Suppressor macrophage treated with lipopolysaccharide for 4 hours (primary cell): ENCODE measurements at places on chromosomes 2 and 18.

GRCh38 chr2:137493261-137493660, 471.0 kb upstream of the HNMT start:
- DNase-seq: no peak

GRCh38 chr2:207252979-207253645, 87.4 kb upstream of the KLF7 start:
- no peak for DNase-seq

GRCh38 chr2:212135739-212136138, 402.9 kb downstream of the ERBB4 start:
- no peak for DNase-seq

- no peak for DNase-seq
Observed at GRCh38 chr2:173424886-173425285, 70.2 kb downstream of the CDCA7 start.

DNA sequence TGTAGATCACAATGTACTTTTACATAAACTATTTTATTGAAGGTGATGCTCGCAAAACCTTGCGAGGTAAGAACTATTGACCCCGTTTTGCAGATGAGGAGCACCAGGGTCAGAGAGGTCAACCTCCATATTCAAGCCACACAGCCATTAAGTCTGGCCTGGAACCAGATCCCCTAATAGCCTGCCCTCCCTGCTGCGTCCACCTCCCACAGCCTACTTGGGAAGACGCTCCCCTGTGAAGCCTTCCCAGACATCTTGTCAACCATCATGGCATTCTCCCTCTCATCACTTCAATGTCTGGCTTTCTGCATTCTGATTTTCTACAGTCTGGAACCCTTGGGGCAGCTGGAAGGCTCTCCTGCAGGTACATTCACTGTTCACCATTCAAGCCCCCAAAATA, 101.0 kb downstream of the TTC32 start:
- no peak for DNase-seq

DNA sequence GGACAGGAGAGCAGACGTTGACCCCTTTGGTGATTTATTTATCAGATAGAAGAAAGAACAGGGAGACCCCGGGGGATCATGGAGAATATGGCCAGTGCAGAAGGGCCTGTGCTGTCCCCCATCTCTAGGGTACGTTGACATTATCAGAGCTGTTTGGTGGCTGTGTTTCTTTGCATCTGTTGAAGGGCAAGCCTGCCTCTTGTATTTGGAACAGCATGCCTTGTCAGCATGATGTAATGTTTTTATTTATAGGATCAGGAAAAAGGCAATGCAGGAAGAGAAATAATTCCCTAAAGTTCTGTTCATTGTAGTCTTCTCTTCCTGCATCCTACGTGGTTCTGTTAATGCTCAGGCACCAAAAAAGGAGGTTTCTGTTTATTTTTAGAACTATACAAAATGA, 49.8 kb upstream of the CABYR start:
- DNase-seq: no peak

- no peak for DNase-seq
Observed at GRCh38 chr2:210938228-210938627, 381.8 kb downstream of the CPS1 start.

GRCh38 chr2:119795309-119796303, 35.9 kb downstream of the PTPN4 start:
- no peak for DNase-seq

- DNase-seq: peak; percentile 21
Observed at GRCh38 chr2:168166902-168167510, 80.4 kb downstream of the STK39 start.

DNA sequence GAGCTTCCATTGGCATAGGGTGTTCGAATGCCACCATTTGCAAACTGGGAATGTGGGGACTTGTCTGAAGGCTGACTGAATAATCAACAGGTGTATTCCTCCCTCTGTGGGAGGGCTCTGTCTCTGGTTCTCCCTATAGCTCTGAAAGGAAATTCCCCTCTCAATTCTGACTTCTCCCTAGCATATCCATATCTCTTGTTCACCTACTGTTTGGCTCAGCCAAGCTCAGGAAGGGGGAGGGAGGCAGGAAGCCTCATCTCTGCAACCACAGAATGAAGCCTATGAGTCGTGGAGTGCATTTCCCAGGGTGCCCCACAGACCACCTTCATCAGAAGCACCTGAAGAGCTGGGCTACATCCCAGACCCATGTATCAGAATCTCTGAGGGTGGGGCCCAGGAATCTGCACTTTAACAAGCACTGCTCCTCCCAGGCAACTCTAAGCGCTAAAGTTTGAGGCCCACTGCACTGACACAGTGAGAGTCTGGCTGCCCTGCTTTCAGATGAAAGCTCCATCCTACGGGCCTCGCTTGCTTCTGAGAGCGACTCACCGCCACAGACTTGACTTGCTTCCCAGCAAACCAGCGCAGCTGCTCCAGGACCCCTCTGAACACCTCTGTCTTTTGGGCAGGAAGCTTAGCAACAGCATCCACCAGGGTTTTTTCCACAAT, 32.0 kb downstream of the XDH start:
- DNase-seq: no peak

DNA sequence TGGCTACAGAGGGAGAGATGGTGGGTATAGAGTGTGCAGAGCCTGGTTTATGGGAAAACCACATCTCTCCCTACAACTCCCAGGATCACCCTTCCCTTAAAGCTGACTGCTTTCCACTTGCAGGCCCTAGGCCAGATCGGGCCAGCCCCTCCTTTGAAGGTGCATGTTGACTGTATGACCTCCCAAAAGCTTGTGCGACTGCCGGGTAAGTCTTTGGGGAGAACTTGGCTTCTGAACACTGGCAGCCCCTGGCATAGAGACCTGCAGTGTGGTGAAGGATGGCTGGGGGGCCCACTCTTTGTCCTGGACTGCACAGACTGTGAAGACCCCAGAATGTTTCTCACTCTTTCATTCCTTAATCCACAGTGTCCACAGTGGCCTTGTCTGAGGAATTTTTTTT, 19.5 kb downstream of the CAD start:
- DNase-seq: no peak

DNA sequence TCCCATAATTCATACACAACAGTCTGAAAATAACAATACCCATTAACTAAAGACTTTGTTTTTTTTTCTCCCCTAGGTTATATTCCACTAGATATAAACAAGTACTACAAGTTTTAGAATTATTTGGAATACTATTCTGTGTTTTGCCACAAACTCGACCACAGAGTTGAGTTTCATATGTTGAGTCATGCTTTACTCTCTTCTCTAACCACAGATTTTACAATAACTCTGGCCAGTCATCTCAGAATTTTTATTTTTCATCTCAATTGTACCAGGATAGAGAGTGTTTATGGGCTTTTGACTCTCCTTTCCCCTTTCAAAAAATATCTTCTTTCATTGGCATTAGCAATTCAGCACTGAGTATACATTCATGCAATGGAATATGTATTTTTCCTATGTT, 348.7 kb upstream of the GALNT5 start:
- no peak for DNase-seq

DNA sequence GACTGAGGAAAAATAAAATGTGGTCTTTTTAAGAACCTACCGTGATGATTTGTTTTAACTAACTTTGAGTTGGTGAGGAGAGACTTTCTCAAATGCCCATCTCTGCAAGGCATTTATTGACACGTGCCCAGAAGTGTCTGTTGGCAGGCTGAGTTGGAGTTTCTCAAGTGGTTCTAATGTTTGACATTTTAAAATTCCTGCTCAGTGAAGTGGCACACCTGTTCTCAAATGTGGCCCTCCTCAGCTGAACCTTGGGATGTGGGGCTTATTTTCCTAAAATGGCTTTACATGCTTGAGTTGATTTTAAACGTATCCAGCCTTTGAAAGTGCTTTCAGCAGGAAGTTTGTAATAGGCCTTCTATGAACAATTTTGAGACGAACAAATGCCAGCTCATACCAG, 876 bp upstream of the CAVIN2 start:
- DNase-seq: no peak

DNA sequence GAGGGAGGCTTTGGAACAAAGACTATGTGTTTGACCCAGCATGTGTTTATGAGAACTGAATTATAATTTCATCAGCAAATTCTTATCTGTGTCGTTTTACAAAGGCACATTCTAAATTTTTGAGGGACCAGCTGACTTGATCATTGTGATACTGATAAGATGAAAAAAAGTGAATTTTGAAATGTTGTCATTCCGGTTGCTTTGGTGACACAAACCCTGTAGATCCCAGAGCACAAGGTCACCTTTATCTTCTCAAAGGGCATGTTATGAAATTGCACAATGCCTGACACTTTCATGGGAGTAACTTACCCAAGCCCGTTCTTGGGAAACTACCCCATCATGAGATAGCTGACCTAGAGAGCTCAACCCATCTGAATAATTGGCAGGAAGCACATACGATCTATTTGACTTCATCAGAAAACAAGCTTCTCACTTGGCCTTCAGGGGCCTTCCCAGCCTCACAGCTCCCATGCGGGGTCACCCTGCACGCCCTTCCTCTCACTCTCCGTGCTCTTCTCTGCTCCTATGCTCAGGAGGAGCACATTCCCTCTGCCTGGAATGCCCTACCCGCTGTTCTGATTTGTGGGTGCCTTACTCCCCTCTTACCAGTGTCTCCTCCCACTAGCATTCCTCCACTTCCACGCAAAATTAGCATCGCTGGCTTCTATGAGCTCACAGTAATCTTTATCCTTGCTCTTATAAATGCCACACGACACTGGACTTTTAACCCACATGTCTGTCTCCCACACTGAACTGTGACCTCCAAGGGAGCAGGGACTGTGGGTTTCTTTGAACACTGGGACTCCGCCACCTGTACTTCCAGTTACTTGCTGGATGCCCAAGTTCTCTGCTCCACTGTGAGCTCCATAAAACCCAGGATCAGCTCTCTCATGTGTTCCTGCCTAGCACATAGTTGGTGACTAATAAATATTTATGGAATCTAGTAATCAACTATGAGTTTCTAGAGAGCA, 555.8 kb upstream of the ID2 start:
- DNase-seq: peak; percentile 65

DNA sequence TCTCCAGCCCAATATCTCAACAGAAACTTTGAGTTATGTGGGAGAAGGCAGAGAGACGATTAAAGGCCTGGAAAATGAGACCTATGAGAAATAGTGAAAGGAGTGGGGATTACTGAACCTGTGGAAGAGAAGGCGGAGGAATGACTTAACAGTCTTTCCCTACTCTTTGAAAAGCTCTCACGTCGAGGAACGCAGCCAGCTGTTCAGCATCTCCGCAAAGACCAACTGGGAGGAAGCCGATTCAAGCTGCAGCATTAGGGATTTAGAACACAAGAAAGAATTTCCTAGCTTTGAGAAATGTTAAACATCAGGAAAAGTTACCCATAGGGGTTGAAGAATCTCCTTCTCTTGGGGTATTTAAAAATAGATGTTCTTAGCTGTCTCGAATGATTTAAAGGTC, 233.2 kb upstream of the PARD3B start:
- no peak for DNase-seq

GRCh38 chr2:182655750-182656149, 60.3 kb upstream of the DNAJC10 start:
- DNase-seq: no peak

- no peak for DNase-seq
Observed at GRCh38 chr2:96470109-96470508, 35.0 kb downstream of the NEURL3 start.

GRCh38 chr2:132646540-132647108, 23.4 kb downstream of the LYPD1 start:
- no peak for DNase-seq

GRCh38 chr18:1954583-1955312, 616.6 kb downstream of the METTL4 start:
- DNase-seq: no peak

DNA sequence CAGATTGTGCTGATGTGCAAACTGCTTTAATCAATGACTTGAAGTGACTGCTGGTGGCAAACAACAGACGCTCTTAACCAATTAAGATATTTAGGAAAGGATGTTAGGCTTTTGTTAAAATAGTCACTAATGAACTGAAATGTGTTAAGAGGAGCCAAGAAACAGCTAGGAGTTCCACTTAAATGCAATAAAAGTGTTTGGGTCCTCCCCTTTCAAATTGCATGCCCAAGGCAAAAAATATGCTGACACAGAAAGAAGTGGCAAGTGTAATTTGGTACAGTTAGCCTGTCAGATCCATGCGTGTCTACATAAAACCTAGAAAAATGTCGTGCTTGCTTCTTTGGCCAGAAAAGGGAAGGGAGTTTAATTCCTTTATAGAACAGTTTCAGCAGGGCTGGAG, 61.9 kb downstream of the XRCC5 start:
- no peak for DNase-seq

DNA sequence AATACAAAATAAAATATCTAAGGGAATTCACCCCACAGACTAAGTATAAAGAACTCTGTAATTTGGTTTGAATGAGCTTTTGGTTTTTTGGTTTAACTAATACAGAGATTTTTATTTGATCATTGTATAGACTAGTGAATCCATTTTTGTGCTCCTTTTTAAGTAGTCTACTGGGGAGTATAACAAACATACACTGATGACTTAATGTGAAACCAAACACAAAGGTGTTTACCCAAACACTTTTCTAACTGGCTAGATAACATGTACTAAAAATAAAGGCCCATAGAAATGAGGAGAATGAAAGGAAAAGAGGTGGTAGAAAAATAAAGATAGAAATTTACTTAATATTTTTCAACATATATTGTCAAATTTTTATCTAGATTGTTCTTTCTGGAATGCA, 146.0 kb downstream of the NRXN1 start:
- DNase-seq: no peak

GRCh38 chr2:184879671-184880070, 281.3 kb downstream of the ZNF804A start:
- no peak for DNase-seq

DNA sequence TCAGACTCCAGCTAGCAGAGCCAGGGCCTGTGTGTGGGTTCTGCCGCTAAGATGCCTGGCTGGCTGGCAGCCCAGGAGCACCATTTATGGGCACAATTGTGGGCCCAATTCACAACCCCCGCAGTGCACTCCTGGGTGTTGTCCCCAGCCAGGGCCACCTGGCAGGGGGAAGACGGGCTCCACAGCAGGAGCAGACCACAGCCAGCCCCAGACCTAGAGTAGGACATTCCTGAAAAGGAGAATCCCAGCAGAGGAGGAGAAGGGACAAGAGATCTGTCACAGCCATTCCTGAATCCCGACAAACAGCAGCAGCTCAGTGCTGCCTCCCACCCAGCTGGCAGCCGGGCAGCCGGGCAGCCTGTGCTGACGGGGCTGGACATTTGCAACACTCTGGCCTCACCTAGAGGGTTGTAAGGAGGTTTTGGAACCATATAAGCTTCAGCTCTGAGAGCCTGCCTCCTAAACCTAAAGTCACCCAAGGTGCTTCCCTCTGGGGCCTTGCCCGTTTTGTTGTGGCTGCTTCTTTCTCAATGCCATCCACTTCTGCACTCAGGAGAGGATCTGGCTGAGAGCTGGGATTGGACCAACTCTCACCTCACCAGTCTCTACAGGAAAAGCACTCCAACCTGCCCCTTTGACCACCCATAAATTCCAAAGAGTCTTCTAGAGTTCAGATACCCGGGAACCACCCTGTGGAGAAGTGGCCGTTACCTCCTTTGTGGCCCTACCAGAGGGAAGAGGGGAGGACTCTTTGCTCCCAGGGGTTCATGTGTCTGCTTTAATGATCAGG, 4.1 kb upstream of the TMEM177 start:
- no peak for DNase-seq
